ENCODE measurements at places on chromosomes 1 and 21.

- no peak for DNase-seq
Observed at GRCh38 chr1:117630423-117630998, 24.7 kb downstream of the TENT5C start.

DNA sequence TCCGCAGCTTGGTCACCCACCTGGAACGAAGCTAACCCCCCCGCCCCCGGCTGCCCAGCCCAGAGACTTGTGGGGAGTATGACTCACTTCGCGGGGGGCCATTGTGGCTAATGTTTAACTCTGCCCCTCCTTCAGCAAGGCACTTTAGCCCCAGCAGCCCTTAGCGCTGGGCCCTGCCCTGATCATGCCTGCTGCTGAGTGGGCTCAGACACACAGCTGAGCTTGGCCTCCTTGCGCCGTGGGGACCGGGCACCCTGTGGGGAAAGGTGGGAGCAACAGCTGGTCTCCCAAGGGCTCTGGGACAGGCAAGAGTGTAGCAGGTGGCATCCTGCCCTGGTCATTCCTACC is 6.3 kb upstream of the LAD1 start:
- DNase-seq: no peak

DNA sequence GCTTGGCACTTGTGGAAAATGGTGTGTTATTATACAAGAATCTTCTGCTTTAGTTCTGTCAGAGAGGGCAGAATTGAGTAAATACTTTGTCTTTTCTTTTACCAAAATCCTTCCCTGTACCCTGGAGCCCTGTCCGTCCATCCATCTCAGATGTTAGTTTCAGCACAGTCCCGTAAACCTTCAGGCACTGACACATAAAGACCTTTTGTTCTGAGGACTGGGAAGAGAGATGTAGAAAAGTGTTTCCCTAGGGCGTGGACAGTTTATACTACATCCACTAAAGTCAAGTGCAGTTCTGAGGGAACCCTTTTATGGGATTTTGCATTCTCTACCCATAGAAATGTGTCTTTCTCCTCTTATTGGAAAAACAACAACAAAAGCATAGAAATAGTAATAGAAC is 162.4 kb downstream of the PDE4B start:
- DNase-seq: no peak

DNA sequence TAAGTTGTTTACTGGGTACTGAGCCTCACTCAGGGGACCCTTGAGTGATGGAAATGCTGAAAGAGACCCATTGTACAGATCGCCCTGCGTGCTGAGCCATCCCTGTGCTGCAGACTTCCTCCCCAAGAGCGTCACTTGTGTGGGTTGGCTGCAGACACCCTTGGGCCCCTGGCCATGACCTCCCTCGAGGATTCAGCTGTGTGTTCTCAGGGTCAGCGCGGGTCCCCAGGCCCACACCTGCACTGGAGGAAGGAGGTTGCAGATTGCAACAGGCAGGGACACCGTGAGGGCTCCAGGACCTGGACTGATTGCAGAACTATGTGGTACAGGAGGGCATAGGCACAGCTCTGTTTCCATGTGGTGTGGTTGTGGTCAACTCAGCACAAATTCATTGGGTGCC is 4.4 kb downstream of the SNAP47 start:
- no peak for DNase-seq

- no peak for DNase-seq
Observed at GRCh38 chr1:154607106-154607608, 829 bp downstream of the ADAR start.

- no peak for DNase-seq
Observed at GRCh38 chr1:218546314-218546713, 201.2 kb downstream of the TGFB2 start.

DNA sequence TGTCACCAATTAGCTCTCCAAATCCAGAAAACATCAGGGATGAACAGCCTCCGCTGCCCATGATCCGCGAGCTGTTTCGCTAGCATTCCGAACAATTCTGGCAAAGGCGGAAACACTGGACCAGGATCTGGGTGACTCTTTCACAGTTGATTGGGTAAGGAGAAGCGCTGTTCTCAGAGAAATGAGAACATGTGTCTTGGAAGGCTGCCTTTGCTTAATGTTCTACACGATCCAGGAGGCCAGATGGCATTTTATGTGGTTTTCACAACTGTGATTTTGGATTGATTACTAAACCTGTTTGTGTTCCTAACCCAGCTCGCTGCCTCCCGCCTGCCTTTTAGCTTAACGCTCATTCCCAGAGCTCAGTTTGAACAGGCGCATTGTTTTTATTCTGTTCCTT is 144.0 kb downstream of the KIF26B start:
- DNase-seq: no peak

DNA sequence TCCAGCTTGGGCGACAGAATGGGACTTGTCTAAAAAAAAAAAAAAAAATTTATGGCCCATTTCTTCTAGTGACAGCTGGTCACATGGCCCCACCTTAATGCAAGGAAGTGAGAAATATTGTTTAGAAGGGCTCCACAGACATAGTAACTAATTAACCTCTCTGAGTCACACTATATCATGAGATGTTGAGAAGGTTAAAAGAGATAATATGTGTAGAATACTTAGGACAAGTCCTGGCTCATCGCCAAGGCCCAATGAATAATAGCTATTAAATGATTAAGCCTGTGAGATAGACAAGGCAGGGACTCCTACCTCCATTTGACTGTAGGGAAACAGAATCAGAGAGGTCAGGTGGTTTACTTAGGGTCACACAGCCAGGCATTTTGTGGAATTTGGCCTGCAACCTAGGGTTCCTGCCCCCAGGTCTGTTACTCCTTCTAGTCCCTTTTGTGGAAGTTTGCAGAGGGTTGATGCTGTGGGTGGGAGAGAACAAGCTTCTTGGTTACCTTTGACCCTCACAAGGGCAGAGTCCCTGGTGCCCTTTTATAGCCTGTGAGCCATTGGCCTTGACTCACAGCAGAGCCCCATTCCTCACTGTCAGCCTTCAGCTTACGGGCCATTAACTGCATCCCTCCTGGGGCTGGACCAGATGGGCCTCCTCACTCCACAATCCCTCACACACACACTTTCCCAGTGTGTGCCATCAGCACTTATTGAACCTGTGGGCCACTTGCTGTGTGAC is 48.5 kb downstream of the OPRD1 start:
- DNase-seq: no peak

- DNase-seq: no peak
Observed at GRCh38 chr1:214990619-214991018, 91.9 kb upstream of the KCNK2 start.

DNA sequence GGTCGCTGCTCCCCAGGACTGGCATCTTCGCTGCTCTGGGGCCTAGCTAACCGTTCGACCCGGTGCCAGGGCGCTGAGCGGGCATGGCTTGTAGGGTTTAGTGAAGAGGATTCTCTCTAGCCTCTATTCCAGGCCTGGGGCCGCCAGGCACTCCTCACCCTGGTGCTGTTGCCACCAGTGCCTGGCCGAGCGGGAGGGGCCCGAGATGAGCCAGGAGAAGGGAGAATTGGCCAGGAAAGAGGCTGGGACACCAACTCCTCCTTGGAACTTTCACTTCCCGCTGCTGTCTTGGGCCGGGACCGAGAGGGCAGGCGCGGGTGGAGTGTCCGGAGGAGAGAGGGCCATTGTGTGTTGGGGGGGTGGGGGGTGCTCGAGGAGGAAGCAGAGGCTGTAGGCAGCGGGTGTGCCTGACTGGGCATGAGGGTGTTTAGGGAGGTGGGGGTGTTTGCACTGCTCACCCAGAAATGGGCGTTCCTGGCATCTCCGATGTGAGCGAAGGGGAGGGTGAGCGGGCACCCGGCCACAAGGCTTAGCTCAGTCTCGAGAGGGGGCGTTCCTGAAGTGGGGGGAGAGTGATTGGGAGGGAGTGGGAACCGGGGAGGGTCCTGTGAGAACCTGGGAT is 772 bp downstream of the ADAM15 start:
- DNase-seq: peak; percentile 76

DNA sequence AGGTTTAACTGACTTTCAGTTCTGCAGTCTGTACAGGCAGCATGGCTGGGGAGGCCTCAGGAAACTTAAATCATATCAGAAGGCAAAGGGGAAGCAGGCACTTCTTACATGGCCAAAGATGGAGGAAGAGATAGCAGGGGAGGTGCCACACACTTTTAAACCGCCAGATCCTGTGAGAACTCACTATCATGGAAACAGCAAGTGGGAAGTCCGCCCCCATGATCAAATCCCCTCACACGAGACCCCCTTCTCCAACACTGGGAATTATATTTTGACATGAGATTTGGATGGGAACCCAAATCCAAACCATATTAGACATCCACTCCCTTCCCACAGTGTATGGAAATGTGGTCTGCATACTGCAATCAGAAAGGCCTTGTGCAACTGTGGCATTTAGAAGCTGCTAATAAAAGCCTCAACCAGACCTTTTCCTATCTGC is 148.2 kb downstream of the FCRL5 start:
- DNase-seq: no peak

- no peak for DNase-seq
Observed at GRCh38 chr1:172470149-172470548, 26.3 kb upstream of the PIGC start.

Measured in RWPE2 (cell line).